ENCODE measurements at places on chromosomes 6 and 20.

DNA sequence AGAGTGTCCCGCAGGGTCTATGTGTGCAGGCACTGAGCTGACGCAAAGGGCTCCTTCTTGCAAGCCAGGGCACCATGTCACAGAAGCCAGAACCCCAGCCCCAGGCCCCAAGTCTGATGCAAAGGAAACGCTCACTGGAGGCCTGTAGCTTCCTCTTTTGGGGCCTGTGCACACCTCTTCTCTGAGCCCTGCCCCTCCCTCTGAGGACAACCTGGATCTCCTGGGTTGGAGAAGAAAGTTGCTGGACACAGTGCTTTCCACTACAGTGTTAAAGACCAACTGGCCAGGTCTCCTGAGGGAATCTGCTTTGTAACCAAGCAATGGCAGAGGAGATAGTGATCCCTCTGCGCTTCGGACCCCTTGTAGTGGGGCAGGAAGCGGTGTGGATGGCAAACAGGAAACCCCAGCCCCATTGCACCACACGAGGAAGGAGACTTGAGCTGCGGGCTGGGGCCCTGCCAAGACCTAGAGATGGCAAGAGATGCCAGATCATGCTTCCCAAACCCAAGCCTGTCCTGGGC is 90.0 kb downstream of the PRND start:
- DNase-seq = no peak

DNA sequence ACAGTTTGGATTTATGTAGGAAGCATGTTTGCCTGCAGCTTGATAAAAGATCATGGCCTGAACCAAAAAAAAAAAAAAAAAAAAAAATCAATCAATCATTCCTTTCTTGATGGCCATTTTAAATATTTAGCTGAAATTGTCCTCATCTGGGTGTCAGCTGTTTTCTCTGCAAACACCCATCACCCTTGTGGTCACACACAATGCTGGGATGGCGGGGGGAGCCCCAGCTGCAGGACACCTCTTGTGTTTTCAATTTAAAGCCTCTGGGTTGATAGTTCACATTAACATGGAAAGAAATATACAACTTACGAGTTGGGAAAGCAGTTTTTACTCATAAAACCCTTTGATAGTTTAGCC is 160.4 kb downstream of the ZFP64 start:
- DNase-seq = no peak

DNA sequence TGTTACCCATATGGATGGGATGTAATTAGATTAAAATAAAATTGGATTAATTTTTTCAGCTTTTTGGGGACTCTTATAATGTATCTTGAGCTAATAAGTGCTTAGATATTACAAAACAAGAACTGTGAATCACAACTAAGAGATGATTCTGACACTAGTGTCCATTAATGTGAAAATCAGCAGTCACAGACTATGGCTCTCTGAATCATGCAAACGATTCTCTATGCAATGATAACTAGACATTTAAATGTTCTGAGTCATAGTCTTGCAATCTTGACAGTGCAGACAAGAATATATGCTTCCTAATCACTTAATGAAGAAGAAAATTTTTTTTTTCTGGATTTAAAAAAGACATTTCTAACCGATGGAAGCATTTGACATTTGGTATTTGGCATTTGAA is 82.2 kb upstream of the OPRM1 start:
- DNase-seq = no peak

DNA sequence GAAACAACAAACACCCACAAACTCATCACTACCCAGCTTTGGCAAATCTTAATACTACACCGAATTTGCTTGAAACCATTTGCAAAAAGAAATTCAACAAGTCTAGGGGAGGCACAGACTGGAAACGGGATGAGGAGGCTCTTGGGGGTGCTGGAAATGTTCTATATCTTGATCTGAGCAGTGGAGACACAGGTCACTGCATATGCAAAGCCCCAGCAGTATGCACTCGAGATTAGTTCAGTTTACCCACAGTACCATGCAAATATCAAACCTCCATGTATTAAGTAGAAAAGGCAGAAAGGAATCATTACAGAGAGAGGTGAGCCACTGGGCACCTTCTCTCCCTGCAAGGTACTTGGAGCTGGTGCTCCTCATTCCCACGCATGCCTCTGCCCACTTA is 75.9 kb downstream of the PREX1 start:
- no peak for DNase-seq

GRCh38 chr6:105795913-105796517 is 290.1 kb upstream of the PRDM1 start:
- no peak for DNase-seq

GRCh38 chr6:153032255-153032882 is 29.9 kb upstream of the MTRF1L start:
- DNase-seq = no peak

DNA sequence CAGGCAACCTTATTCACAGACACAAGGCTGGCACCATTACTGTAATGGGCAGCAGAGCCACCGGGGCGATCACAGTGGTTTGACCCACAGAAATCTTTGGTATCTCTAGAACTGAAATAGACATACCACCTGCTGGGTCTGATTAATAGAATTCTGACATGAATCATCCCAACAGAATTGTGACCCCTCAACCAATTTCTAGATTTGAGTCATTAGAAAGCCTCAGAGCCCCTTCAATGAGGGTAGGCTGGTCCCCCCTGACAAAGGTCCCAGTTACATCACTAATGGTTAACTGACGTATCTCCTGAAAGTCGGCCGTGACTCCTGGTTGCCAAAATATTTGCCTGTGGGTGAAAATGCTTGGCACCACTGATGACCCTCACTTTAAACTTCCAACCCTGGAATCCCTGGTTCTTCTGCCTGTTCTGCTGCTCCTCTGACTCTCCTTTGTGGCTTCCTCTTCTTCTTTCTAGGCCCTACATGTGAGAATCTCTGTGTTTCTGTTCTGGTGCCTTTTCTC is 124.9 kb upstream of the ARID1B start:
- DNase-seq = no peak

DNA sequence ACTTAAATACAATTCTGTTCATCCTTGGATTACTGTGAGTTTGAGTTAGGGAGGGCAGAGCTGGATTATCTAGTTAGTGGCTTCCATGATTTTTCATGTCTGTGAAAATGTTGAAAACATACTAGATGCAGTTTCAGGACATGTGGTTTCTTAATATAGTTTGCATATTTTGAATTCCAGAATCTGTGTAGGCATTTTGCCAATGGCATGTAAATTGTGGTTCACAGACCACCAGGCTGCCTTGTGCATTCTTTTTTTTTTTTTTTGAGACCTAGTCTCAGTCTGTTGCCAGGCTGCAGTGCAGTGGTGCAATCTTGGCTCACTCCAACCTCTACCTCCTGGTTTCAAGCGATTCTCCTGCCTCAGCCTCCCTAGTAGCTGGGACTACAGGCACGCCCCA is 42.8 kb downstream of the CDC5L start:
- DNase-seq = no peak

GRCh38 chr6:22363714-22364239 is 66.9 kb upstream of the PRL start:
- no peak for DNase-seq

- DNase-seq = no peak
Measured at GRCh38 chr6:151501511-151502136, 7.8 kb downstream of the CCDC170 start.

GRCh38 chr20:63086421-63087235 is 79.9 kb upstream of the BHLHE23 start:
- no peak for DNase-seq

- no peak for DNase-seq
Measured at GRCh38 chr20:38537176-38537575, 43.8 kb upstream of the ADIG start.

GRCh38 chr6:162887981-162888689 is 160.4 kb downstream of the PACRG start:
- DNase-seq = no peak

- DNase-seq = no peak
Measured at GRCh38 chr6:157157258-157157657, 166.1 kb downstream of the TMEM242 start.

DNA sequence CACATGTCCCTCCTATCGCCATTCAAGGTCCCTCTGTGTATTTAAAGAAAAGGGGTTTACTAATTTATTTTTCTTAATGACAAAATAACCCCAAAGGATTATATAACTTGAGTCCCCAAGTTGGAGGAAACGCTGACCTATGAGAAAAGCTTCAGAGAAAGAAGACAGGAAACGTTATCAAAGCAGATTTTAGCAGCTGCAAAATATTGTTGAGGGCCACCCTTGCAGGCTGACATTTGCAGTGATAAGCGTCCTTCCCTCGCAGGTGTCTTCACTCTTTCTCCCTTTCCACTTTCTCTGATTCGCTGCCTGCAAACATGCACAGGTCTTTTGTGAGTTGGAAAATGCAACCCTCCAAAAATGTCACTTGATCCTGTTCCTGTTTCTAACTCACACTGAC is 103.2 kb upstream of the RIPOR2 start:
- DNase-seq = no peak

DNA sequence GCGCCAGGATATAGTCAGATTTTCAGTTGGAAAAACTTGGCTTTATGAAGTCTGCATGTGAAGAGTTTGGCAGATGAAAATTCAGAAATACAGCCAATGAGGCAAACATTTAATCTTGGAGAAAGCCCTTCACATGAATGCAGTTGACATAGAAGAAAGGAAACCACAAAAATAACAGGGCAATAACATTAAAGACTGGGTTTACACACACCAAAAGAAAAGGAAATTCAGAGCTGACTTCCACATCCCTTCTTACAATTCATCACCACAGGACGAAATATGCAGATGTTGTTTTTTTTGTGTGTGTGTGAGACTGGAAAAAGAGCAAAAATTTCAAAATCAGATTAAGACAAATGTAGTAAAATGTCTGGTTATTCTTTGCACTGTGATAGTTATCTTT is 69.8 kb upstream of the HEY2 start:
- DNase-seq = no peak

DNA sequence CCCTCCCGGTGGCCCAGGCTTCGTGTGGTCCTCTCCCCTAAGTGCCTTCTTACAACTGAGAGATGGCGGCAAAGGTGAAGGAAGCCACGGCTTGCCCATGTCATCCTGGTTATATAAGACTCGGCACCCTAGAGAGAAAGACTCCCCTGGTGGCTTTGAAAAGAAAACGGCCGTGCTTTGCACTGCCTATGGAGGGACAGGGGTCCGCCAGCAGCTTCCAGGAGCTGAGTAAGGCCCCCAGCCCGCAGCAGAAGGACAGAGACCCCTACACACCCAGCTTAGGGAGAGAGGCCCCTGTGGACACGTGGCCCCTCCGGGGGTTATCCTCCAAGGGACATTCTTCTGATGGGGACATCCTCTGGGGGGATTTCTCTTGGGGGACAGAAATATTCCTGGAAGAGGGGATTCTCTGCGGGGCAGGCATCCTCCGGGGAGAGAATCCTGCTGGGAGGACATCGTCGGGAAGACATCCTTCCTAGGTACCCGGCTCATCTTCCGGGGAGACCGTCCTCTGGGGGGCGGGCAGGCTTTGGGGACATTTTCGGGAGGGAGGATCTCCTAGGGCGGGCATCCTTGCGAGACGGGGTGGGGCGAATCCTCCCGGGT is 511 bp upstream of the OGFR start:
- no peak for DNase-seq

GRCh38 chr20:5090191-5090590 is 29.6 kb downstream of the PCNA start:
- no peak for DNase-seq

GRCh38 chr6:42153921-42154320 is 11.5 kb upstream of the C6orf132 start:
- DNase-seq = no peak

GRCh38 chr20:32157611-32158010 is 48.1 kb downstream of the TM9SF4 start:
- DNase-seq = no peak

GRCh38 chr6:132072831-132073230 is 121.7 kb upstream of the CCN2 start:
- no peak for DNase-seq

- DNase-seq = no peak
Measured at GRCh38 chr6:391559-392440, at the start of gene IRF4. Gene IRF4 (plus strand): TSS chr6:391752. CDS start chr6:393153, 1,401 bp downstream.

DNA sequence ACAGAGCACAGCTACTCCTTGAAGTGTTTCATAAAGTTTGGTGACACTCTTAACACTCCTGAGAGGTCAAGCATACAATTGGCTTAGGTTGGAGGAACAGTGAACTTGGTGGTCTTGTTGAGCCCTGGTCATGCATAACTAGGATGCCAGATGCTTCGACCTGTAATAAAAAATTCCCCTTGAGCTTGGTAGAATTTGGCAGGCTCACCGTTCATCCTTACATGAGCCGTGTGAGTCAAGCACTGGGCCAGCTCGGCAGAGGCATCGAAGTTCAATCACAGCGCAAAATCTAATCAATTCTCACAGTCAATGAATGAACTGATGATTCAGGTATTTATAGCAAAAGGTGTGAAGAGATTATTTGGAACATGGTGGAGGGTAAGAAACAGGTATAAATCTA is 33.7 kb downstream of the CYP24A1 start:
- no peak for DNase-seq

GRCh38 chr6:123333000-123333756 is 303.6 kb downstream of the TRDN start:
- no peak for DNase-seq

DNA sequence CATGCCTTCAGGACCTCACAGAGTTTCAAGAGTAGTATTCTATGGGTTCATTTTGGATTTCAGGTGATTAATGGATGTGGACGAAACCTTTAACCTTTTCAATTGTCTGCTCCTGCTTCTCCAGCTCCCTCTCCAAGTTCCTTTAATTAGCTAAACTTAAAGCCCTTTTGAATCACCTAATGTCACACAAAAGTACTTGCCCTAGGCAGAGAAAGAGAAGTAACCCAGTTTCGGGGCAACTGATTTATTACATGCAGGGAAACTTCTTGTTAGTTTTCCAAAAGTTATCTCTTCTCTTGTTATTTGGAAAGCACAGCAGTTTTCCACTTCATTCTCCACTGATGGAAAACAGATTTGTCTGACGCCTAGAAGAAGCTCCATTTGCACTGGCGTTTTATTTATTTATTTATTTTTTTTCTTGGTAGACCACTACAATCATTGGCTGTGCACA is 407.7 kb upstream of the JARID2 start:
- no peak for DNase-seq

- no peak for DNase-seq
Measured at GRCh38 chr6:132405143-132405915, 4.1 kb upstream of the MOXD1 start.

- DNase-seq = no peak
Measured at GRCh38 chr6:107115695-107116327, 496 bp upstream of the BEND3 start.

DNA sequence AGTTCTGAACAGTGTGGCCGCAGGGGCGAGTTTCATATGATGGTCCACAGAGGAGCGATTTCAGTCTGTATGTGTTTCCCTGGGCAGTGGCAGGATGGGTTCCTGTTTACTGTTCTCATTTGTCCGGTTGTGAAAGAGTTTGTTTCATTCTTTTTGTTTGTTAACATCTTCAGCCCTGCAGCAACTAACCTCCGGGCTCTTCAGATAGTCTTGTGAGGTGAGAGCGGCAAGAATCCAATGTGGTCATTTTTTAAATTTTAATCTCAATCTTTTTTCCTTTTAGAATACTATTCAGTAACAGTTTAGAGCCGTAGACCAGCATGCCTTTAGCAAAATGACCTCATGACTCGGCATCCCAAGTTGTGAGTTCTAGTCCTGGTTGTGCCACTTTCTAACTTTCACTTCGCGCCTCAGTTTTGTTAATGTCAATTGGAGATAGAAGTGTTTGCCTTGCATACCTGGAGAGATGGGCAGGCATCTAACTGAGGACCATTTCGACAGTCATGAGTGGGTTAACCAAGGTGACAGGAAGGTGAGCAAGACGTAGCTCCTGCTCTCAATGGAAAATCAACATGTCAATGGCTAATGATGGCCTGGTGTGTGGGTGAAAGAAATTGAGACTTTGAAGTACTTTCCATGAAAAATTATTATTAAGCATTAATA is 38.5 kb upstream of the PXDC1 start:
- no peak for DNase-seq
